ENCODE measurements at places on chromosomes 13 and 19.
A peak's percentile ranks its signal among the peaks of the same experiment; 100 is the strongest.

- DNase-seq, result no peak
These were observed 21.9 kb downstream of the IPO5 start for GRCh38 chr13:97975280-97975847.

- DNase-seq, result no peak
These were observed 3.4 kb downstream of the TRAPPC2B start for GRCh38 chr19:57366776-57367175.

DNA sequence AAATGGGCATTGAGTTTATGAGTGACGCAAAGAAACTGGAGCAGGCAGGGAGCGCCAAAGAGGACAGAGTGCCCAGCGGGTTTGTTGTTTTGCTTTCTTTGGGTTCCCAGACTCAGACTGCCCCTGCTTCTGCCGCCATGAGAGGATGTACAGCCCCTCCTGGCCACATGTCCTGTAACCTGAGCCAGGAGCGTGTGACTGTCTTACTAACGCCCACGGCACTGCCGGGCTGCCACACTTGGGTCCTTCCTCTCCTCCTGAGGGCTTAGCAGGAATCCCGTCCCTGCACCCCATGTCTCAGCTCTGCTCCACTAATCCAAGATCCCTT lies 80.5 kb downstream of the GPR12 start:
- DNase-seq, result no peak

DNA sequence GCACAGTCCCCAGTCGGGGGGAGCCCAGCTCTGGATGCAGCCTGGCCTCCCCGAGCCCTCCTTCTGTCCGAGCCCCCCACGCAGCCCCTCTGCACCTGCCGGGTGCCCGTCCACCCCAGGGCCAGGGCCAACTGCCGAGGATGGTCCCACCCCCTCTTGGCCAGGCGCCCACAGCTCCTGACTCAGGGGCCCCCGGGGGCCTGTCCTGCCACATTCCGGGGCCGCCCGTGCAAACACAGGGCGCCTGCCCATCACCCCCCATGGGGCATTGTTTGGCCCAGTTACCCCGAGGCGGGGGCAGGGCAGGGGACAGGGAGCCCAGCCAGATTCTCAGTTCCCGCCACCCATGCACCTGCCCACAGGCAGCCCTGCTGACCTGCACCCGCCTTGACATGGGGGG lies 5.3 kb upstream of the TCF3 start:
- no peak for DNase-seq

GRCh38 chr19:31666126-31666525 lies 316.9 kb upstream of the TSHZ3 start:
- DNase-seq, result no peak

GRCh38 chr13:47853236-47853635 lies 147.8 kb downstream of the SUCLA2 start:
- DNase-seq, result no peak

DNA sequence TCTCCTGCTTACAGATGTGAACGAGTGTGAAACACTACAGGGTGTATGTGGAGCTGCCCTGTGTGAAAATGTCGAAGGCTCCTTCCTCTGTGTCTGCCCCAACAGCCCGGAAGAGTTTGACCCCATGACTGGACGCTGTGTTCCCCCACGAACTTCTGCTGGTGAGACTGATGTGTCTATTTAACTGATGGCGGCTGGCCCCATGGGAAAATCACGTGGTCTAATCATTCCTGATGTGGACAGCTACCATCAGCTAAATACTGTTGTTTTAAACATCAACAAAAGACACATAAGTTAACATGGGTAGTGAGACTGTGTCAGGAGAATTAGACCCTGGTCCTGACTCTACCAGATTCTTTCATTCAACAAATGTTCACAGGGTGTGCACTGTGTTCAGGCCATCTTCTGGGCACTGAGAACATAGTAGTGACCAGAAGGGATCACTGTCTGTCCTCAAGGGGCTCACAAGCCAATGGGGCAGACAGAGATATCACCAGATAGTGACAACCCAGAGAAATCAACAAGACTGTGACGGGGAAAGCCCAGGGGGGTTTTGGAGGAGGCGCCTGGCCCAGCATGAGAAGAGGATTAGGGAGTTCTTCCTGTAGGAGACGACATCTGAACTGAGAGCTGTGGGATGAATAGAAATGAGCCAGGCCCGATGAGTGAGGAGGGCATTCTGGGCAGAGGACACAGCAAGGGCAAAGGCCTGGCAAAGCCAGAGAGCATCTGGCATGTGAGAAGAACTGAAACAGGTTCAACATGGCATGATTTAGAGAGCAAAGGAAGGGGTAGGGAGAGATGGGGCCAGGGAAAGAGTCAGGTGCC lies 18.4 kb downstream of the LTBP4 start:
- DNase-seq, result no peak

GRCh38 chr13:108437496-108437895 lies 168.0 kb downstream of the TNFSF13B start:
- no peak for DNase-seq

DNA sequence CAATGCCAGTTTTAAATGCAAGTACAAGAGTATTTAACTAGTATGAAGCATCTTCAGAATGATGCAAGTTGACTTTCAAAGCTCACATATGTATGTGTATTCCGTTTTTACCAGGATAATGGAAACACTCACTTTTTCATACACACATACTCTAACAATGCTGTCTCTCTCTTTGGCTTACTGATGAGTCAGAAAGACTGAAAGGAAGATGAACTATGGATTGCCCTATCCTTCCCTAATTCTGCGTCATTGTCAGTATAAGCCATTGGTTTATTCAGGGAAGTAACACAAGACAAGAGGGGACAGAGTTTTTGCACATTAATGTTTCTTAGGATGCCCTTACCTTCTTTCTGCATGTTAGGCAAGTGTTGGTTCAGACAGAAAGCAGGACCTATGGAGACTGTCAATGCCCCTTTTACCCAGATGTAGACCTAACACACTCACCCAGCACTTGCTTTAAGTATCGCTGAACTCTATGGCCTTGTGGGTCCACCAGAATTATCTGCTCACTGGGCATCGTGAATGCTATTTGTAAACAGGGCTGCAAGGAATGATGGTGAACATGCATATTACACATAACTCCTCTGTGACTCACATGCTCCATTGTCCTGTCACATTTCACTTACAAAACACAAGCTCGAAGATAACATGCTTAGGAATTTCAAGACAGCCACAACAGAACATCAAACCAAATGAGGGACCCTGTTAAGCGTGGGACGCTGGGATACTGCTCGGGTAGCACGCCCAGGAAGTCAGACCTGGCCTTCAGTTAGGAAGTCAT lies 10.0 kb upstream of the OXGR1 start:
- no peak for DNase-seq

- DNase-seq, result no peak
These were observed 22.5 kb downstream of the PABPC3 start for GRCh38 chr13:25118378-25118905.

DNA sequence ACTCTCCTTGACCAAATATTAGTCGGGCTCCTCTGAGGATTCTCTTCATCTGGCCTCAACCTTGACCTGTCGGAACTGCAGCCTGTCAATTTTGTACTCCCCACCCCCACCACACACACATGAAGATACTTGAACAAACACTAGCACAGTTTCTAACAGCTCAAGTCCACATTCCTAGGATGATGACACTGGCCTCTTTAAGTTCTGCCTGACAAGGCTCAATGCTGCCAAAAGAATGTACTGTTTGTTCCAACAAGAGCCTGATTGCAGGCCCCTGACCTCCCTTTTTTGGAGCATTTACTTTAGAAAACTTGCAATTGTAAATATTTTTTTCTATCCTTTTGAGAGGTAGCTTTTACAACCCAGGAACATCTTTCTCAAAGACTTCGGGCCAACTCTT lies 169.2 kb upstream of the IRS2 start:
- no peak for DNase-seq

DNA sequence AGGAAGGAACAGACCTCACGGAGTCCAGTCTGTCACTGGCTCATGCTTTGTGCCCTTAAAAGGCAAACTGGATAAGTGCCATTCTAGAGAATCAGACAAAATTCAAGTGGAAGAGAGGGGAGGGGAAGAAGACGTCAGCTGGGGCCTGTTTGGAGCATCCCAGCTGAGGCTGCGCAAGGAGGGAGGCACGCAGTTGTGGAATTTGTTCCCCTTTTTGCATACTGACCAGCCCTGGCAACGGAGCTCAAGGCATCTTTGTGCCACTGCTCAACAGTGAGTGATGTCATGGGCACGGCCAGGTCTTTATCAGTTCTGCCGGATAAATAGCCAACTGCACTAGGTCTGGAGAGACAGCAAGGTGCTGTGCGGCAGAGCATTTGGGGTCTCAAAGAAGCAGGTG lies at the start of gene GPR42:
Gene GPR42 (plus strand): TSS at position 347 of the 400 bp plus-strand sequence. CDS start 292 bp downstream, outside the sequence.
- no peak for DNase-seq

DNA sequence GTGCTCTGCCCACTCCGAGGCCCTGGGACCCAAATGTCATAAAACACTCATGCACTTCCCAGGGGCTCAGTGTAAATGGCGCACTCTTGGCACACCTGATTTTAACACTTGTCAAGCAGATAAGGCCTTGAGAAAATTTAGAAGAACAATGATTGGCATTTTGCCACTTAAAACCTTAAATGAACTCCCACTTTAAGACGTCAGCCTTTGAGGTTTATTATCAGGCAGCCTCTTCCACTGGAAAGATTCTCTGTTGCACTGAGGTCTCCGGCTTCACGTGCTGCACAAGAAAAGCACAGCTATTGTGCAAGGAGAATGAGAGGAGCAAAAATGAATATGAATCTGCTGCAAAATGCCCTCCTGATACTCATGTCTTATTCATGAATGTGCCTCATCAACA lies 38.5 kb upstream of the ATP11A start:
- DNase-seq, result no peak

DNA sequence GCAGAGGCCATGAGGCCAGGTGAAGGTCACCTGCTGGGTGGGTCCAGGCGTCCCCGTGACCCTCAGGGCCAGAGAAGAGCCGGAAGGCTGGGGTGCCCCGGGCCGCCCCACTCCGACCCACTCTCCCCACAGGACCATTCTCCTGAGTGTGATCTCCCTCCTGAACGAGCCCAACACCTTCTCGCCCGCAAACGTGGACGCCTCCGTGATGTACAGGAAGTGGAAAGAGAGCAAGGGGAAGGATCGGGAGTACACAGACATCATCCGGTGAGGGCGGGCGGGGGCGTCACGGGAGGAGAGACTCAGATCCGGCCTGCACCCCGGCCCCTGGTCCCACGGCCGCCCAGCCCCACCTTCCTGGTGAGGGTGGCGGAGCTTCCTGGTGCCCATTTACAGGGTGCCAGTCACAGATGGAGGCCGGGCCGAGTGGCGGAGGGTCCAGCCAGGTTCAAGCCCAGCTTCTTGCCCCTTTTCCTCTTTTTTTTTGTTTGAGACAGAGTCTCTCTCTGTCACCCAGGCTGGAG lies 5.4 kb downstream of the CDC34 start:
- DNase-seq, result no peak

GRCh38 chr19:2225415-2226050 lies 10.6 kb downstream of the PLEKHJ1 start:
- no peak for DNase-seq

- peak; percentile 7 for DNase-seq
These were observed 250.2 kb downstream of the RBM26 start for GRCh38 chr13:79155883-79156282.

DNA sequence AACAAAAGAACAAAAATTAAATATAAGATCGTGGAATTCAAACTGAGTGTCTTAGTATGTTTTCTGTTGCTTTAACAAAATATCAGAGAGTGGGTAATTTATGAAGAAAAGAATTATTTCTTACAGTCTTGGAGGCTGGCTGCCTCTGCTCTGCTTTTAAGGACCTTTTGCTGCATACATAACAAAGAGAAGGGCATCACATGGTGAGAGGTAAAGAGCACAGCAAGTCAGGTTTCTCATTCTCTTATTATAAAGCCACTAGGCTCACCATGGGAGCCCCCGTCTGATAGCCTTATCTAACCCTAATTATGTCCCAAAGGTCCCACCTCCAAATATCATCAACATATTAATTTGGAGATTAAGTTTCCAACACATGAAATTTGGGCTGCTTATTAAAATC lies 231.3 kb downstream of the SLITRK6 start:
- no peak for DNase-seq

DNA sequence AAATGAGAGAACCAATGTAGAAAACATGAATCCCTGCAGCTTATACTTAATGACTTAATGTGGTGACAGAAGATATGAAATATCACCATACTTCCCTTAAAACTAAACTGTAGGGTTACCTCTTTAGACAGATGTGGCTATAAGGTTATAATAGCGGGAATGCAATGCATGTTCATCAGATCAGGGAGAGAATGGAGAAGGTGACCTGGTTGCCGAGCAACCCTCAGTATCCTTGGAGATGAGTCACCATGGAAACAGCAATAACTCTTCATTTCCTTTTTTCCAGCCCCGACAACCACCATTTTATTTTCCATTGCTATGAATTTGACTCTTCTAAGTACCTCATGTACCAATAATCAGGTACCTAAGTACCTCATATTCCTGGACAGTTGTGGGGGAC lies 28.0 kb upstream of the ZNF835 start:
- DNase-seq, result no peak

- no peak for DNase-seq
These were observed 18.1 kb downstream of the N4BP2L1 start for GRCh38 chr13:32409561-32410421.

DNA sequence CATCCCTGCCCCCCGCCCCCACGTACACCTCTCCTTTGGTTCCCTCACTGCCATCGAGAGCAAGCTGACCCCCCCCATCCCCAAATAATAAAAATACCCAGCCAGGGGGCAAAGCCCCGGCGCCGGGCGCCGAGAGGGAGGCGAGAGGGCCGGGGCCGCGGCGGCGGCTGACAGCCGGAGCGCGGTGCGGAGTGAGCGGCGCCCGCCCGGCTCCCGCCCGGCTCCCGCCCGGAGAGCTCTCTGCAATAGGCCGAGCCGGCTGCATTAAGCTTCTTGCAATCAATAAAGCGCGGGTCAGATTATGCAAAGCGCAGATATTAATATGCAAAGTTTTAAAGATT lies 40.9 kb downstream of the DEDD2 start:
- DNase-seq, result no peak

DNA sequence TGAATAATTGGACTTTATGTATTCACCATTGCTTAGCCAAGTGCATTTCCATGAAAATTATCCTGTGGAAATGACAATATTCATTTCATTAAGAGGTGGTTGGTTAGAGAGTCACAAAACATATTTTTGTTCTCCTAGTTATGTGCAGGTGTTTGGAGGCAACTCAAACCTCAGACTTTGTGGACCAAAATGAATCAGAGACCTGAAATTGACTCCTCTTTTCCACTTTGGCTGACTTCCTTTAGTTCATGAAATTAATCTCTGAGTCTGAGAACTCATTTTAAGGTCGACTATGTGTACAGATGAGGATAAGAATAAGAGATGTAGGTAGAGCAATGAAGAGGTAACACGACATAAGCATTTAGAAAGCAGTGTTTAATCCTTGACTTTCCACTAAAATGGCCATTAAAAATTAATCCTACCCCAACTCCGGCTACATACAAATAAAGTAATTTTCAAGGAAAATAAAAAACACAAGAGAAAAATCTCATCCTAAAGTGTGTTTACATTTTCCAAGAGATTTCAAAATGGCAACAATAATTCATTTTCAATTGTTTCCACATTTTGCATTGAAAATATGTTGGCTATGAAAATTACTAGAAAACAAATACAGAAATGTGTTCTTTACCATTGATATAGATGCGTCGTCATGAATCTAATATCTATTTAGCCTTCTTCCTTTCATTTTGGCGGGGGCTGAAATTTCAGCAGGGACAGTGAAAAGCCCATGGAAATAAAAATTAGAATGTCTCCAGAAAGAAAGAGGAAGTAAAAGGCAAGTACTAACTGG lies 185.4 kb upstream of the CSNK1A1L start:
- DNase-seq, result no peak

- DNase-seq, result no peak
These were observed 42.4 kb upstream of the WDFY2 start for GRCh38 chr13:51541809-51542258.
